ENCODE measurements at places on chromosomes 11 and 22.

DNA sequence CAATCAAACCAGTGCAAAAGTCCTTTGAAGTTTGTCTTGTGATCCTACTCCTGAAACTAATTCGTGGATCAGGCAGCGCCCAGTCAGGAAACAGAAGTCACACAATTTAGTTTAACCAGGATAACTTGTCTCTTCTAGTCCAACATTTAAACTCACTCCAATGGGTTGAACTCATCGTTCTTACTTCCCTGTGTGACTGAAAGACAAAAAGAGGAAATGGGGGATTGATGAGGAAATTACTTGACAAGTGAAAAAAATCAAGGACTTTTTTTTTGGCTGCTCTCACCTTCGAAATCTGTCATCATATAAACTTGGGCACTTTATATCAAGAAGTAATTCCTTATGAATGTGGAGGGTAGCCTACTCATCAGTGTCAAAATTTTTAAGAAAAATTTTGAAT, 78.4 kb downstream of the HSD17B12 start:
- no peak for DNase-seq

DNA sequence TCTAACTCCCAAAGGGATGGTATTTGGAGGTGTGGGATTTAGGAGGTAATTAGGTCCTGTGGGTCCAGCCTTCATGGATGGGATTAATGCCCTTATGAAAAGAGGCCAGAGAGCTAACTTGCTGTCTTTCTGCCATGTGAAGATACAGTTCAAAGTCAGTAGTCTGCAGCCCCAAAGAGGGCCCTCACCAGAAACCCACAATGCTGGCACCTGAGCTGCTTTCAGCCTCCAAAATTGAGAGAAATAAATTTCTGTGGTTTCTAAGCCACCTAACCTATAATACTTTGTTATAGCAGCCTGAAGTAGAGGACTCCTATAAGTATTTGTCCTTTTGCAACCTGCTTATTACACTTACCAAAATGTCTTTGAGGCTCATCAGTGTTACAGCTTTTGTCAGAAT, 16.2 kb downstream of the ATM start:
- no peak for DNase-seq

DNA sequence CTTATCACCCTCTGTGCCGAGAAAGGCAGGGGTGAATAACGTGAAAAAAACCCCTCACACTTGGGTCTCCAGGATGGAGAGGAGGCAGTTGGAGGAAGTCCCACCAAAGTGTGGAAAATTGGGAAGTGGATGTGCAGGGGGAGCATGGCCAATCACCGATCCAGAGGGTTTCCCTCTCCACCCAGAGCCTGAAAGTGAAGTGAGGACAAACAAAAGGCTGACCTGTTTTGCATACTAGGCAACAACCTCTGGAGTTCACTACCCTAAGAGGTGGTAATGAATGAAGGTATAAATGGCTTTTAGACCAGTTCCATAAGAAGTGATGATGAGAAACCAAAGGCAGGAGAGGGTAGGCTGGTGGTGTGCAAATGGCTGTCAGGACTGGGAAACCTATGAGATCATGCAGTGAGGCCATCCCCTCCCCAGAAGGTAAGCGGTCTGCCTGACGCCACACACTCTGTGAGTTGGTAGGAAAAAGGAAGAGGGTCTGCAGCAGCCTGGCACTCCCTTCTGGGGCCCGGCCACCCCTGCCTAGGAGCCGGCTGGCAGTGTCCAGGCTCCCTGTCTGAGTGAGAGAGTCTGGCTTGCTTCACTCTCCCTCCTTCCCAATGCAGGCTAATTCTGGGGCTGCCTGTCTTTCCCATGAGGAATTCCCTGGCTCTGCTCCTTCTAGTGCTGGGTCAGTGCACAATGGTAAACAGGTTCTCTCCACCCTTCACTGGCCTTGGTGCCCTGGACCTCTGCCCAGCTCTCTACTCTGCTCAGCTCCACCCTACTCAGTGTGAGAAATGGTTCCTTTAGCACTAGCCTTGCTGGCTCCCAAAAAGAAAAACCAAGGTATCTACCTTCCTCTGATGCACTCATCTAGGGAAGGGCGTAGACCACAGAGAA, 15.6 kb downstream of the TBC1D10A start:
- no peak for DNase-seq

DNA sequence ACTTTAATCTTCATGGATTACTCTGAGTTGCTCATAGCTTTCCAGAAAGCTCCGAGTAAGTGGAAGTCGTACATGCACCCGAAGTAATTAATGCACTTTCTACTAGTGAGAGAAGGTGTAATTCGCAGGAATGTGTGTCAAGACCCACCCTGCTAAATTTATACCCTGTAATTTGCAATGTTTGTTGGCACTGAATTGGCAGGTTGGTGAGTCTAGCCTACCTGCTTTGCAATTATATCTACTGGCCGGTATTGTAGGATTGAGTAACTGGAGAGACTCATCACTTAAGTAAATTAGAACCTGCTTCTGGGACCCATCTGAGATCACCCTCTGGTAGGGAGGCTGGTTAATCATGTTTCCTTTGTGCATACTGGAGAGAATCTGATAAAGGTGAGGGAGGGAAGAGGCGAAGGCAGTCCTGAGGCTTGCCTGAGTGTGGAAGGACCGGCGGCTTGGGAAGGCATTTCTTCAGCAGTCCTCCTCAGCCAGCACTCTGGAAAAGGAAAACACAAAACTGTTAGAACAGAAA, 63.3 kb downstream of the LDLRAD3 start:
- no peak for DNase-seq

DNA sequence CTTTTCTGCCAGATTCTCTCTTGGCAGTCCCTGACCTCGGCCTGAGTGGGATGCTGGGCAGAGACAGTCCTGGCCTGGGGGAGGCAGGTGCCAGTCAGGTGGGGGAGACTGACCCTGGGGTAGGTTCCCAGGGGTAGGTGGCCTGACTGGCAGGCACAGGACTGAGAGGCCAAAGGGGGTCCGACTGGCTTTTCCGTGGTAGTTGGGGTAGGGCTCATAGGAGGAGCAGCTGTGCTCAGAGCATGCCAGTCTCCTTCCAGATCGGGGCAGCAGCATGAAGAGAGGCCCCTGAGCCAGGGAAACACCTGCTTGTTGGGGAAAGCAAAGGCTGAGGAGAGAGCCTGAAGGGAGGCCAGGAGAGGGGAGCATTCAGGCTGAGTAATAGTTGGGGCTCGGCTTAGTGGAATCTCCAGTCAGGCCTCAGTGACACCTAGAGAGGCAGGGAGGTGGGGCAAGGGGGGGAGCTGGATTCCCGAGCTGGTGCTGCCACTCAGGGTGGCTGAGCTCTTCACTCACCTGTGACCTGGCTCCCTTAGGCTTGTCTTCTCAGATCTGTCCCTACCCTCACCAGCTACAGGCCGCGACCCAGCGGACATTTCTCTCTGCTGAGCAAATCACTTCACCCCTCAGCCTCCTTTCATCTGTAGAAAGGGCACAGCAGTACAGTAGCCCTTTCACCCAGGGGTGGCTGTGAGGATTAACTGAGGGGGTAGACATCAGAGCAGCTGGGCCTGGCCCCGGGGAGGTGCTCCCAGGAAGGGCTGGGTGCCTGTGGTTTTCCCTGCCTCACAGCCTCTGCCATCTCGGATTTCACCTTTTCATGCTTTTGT, 26.2 kb downstream of the MCM5 start:
- DNase-seq = peak; percentile 6

DNA sequence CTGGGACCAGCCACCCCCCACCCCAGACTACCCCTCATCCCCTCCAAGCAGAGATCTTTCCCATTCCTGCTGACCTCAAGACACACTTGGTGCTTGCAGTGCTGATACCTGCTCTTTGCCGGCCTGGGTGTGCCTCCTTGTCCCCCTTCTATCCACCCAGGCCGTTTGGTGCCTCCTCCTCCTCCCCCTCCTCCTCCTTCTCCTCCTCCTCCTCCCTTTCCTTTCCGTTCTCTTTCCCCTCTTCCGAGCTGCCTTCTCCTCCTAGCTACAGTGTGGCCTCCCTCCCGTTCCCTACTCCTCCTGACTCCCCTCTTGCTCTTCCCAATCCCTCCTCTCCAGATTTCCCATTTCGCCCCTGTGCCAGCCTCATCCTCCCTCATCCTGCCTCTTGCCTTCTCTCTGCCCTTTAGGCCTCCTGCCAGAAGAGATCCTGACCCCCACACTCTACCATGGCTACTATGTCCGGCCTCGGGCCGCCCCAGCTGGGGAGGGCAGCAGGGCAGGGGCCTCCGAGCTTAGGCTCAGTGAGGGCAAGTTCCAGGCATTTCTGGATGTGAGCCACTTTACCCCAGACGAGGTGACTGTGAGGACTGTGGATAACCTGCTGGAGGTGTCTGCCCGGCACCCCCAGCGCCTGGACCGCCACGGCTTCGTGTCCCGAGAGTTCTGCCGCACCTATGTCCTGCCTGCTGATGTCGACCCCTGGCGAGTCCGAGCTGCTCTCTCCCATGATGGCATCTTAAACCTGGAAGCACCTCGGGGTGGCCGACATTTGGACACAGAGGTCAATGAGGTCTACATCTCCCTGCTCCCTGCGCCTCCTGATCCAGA, 712 bp downstream of the HSPB2 start:
- DNase-seq = no peak

GRCh38 chr11:106421676-106422292, 344.3 kb downstream of the AASDHPPT start:
- DNase-seq = peak; percentile 30

- DNase-seq = no peak
These were observed at the start of gene MS4A15 for GRCh38 chr11:60756307-60757032. TSS of gene MS4A15 (plus strand) at chr11:60756867. CDS start at chr11:60763734, 6,867 bp downstream.

GRCh38 chr11:2694995-2695939, 4.5 kb downstream of the KCNQ1OT1 start:
- no peak for DNase-seq

GRCh38 chr22:49530671-49531367, 296.9 kb downstream of the BRD1 start:
- DNase-seq = no peak

- DNase-seq = no peak
These were observed 3.8 kb downstream of the RSPH14 start for GRCh38 chr22:23137905-23138561.

DNA sequence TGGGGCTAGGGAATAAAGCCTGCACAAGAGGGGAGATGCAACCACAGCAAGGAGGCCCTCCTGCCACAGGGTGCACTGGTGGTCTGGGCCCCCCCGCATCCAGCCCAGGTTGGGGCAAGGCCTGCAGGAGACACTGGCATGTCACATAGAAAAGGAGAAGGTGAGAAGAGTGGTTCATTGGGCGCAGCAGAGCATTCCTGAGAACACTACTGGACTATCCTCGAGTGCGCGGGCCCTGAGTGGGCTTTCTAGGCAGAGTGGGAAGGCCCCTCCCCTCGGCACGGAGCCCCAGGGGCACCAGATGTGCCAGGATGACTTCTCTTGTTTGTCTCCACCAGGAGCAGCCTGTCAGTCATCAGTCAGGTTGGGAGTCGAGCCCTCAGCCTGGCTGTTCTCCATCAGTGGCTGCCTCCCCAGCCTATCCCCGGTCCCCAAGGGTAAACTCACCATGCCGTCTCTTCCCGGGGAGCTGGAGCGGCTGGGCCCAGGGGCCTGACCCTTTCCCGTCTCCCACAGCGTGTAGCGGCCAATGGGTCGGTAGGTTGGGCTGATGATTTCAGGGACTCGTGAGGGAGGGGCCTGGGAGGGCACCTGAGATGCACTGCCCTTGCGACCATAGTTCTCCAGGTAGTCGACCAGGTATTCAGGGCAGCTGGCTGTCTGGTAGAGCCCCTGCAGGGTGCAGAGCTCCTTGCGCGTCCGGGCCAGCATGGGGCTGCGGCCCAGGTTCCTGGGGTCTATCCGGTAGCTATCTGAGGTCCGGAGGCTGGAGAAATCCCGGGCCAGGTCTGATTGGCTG, 9.0 kb downstream of the USP2 start:
- DNase-seq = no peak

- DNase-seq = no peak
These were observed 29.4 kb upstream of the SORL1 start for GRCh38 chr11:121422675-121423074.

GRCh38 chr11:72226701-72227100, 2.1 kb downstream of the INPPL1 start:
- DNase-seq = no peak

GRCh38 chr11:34364102-34364501, 6.3 kb upstream of the ABTB2 start:
- DNase-seq = no peak

DNA sequence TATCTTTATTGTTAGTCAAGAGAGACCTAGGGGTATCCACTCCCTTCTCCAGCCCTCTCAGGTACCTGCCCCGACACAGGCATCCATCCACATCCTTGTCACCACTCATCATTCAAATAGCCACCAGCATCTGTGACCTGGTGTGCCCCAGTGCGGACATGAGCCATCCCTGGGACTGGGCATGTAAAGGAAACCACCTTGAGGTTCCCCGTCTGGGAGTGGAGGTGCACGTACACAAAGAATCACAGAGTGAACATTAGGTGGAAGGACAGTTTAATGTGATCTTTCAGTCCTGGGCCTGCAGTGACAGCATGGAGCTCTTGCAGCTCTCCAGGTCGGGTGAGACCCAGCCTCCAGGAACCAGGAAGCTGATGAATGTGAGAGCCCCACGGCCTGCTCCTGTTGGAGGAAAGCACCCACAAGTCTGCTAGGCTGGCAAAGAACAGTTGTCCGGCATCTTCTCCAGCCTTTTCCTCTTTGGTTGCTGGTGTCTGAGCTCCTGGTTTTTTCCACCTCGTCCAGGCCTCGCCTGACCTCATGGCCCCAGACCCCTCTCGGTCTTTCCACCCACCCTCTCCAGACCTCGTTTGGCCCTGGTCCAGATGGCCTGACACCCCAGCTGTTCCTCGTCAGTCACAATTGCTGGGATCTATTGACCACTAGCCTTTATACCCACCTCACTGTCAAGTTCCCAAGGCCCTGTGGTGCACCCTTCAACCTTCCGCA, 16.5 kb downstream of the PSMD13 start:
- no peak for DNase-seq

DNA sequence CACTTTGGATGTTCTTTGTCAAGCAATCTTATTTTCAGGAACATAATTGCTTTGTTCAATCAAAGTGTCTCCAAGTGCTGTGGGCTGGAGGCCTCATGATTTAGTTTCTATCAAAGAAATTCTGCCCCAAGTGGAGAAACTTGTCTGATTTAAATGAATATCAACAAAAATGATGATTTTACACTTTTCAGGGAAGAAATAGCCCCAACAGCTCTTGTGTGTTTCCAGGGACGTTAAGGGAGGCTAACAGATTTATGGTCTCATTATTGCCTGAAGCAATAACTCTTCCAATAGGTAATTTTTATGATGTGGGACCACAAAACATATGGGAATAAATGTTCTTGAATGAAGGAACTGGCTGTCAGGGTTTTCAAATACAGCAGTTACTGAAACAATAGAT, 699.1 kb downstream of the FAM181B start:
- no peak for DNase-seq

GRCh38 chr11:9347100-9347499, 32.7 kb upstream of the TMEM41B start:
- no peak for DNase-seq

- no peak for DNase-seq
These were observed 29.1 kb upstream of the SYT7 start for GRCh38 chr11:61609980-61610366.

GRCh38 chr11:27468209-27468994, 4.2 kb downstream of the LGR4 start:
- DNase-seq = peak; percentile 69

Measured in fibroblast of skin of left quadriceps (primary cell).